ENCODE measurements at places on chromosomes 12 and 14. TPM values are rescaled to one million over a fixed set of nuclear protein-coding genes. Genes with fewer than 3 reads are reported as not detected.

The CLEC1B gene
- not detected for total RNA-seq

The COL2A1 gene
- not detected for total RNA-seq

The ATP6V1D gene
- total RNA-seq, result 23.8 TPM

The GALNT9 gene
- total RNA-seq, result 1.5 TPM

The PABPN1 gene
- 66.0 TPM for total RNA-seq

The SMCO2 gene
- not detected for total RNA-seq

The MIP gene
- total RNA-seq, result not detected

The ANO4 gene
- total RNA-seq, result 0.74 TPM

GRCh38 chr14:49687942-49688700 is at the start of gene POLE2:
TSS of gene POLE2 (minus strand) at chr14:49688214. CDS start at chr14:49688203, 11 bp downstream.
- DNase-seq, result no peak

DNA sequence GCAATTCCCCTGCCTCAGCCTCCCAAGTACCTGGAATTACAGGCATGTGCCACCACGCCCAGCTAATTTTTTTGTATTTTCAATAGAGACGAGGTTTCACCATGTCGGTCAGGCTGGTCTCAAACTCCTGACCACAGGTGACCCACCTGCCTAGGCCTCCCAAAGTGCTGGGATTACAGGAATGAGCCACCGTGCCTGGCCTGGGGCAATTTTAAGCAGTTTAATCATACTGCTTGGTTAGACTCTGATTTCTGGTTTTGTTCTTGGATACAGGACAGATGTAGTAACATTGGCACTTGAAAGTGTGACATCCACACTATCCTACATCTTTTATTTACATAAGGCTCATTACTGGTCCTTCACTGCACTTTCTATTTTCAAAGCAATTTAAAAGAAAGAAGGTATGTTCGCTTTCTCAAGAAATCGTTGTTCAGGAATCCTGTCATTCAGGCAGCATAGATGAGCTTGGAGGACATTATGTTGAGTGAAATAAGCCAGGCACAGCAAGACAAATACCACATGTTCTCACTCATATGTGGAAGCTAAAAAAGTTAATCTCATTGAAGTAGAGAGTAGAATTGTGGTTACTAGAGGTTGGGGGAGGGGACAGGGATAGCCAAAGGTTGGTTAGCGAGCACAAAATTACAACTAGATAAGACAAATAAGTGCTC is 4.0 kb upstream of the NUAK1 start:
- DNase-seq, result no peak

DNA sequence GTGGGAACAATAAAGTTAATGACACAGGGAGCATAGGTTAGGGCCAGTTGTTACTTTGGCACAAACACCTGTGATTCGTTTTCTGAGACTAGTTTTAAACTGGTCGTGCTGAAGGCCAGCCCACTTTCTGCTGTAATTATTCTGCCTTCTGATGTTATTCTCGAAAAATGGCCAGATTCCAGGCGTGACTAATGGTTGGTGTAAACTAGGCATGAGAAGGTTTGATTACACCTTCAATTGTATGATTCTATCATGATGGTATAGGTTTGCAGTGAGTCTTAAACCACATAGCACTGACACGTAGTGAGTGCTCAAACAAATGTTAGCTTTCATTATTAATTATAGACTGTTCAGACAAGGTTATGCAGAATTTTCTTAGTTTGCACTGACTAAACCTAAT is 39.0 kb downstream of the CKB start:
- DNase-seq, result no peak

DNA sequence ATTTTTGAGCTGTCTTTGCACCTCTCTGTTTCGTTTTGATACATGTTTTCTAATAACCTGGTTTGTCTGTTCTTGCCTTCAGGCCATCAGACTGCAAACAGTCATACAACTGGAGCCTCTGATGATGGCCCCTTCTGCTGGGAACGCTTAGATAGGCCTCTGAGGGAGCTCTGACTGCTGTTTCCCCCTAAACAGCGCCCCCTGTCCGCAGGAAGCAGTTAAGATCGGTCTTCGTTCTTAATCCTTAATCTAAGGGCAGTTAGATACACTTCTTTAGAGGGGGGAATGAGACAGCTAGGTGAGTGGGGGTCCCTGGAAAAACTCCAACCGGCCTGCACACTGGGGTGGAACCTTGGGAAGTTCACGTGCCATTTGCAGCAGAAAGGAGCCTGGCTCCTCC is 1338.8 kb upstream of the SEL1L start:
- DNase-seq, result no peak

DNA sequence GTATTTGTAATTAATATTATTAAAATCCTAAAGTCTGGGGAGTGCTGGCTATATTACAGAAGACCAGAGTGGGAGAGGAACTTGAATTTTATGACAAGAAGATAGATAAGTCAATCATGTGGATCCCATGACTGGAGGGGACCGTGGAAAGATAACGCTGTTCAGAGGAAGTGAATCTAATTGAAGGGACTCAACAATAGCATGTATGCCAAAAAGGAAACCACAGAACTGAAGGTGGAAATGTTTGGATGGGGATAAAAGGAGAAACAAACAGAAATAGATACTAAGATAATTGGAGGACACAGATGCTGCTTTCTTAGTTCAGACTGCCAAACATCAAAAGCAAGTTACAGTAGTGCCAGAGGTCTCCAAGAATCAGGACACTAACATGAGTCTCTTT is 21.1 kb downstream of the OR6J1 start:
- DNase-seq, result no peak

DNA sequence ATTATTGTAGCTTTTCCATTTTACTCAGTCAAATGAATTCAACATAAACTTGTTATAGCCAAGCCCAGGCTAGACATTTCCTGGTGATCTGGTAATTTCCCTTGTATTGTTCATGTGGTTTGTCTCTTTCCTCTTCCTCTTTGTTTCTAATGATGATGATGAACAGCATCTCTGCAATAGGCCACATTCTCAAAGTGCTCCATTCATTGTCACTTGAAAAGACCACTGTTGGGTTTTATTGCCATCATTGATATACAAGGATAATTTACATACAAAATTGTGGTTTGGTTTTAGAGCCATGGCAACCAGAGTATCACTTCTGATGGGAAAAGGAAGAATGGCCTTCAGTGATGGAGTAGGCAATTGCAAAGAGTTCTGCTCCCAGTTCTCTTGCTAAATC is 379.3 kb downstream of the RGS6 start:
- no peak for DNase-seq

DNA sequence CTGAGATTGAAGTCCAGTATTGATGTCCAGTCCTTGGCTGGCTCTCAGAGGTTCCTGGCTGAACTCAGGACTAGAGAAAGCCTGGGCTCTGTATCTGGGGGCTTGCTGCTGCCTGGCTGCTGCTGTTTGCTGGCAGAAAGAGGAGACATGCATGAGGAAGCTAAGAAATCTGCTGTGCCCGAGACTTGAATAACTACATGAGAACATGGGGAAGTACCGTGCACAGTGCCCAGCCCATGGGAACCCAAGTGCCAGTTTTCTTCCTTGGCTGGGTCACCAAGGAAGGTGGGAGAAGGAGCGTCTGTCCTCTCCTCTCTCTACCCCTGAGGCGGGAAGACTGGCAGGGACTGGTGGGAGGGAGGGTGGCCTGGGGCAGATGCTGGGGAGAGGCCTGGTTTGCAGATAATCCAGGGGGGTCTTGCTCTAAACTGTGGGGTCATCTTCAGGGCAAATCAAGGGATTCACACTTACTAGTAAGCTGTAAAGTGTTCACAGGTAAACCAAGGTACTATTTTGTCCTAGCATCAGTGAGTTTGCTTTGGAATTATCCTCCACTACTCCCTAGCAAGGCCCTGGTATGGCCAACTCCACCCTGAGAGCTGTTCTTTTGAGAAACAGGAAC is 13.8 kb upstream of the ZFP36L1 start:
- DNase-seq, result no peak

DNA sequence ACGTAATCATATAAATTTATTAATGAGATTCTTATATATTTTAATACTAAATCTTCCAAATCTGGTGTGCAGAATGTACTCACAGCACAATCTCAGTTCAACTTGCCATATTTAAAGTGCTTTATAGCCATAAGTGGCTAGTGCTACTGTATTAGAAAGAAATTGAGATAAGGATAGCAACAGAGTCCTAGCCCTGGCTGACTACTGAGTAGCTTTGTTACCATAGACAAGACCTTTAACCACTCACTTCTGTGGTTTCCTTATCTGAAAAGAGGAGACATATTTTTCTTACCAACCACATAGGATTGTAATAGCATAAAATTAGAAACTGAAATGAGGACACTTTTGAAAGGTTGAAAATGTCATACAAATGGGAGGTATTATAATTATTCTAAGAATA is 2.0 kb upstream of the CHURC1 start:
- no peak for DNase-seq

Measured in vagina (tissue), 2 donors.